AG08395 (cell line): ENCODE measurements at places on chromosomes 11 and 22.

DNA sequence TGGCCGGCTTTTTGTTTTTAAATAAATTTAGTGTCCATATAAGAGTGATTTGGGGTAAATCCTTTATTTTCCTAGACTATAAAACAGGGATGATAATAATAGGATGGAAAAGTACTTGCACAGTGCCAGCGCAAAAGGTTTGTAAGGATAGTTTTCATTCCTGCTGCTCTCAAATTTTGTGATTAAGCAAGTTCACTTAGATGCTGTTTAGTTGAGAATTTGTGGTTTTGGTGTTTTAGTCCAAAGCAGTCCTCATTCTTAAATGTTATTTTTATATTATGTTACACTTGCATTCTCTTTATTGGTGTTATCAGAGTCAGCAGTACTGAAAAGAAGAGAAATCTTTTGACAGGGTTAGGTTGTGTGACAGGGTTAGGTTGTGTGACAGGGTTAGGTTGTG is 47.9 kb downstream of the PPP6R3 start:
- DNase-seq: no peak

DNA sequence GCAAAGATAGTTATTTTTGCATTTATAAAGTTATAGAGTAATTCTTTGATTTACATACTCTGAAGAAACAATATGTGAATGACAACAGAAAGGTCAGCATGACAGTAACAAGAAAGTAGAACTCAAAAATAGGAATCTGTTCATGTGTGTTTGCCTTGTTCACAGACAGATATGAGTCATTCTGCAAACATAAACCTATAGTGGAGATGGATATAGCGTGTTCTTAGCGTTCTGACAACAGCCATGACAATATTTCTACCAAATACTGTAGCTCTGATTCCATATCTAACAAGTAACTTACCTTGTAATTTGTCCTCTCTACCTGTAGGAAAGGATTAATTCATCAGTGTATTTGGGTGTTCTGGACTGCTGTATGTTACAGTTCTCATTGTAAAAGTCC is 208.5 kb upstream of the MTMR2 start:
- no peak for DNase-seq

DNA sequence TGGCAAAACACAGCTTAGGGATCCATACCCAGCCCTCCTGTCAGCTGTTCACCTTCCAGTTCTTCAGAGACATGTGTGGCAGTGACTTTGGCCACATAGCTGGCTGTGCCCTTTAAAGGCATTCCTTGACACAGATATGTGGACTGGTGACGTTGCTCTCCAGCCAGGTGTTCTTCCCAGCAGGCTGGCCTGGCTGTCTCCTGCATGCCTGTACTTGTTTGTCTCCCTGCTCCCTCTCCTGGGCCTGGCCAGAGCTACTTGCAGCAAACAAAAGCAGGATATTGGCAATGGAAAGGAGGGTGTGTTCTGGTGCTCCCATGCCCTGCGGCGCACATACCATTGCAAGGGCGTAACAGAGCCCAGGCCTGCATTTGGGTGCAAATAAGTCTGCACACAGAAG is 38.3 kb downstream of the PIK3IP1 start:
- DNase-seq: no peak

DNA sequence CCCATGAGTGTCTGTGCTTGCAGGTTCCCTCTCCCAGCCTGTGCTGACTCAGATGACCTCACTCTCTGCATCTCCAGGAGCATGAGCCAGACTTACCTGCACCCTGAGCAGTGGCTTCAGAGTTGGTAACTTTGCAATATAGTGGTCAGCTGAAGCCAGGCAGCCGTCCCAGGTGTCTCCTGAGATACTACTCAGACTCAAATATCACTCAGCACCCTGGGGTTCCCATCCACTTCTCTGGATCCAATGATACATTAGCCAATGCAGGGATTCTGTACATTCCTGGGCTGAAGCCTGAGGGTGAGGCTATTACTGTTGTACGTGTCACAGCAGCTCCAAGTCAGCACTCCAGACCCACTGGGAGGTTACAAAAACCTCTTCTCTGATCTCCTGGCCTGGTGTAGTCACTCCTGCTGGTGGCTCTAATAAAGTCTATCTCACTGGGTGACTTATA is 87.8 kb upstream of the TOP3B start:
- no peak for DNase-seq

GRCh38 chr11:88406876-88407275 is 69.3 kb upstream of the CTSC start:
- no peak for DNase-seq

DNA sequence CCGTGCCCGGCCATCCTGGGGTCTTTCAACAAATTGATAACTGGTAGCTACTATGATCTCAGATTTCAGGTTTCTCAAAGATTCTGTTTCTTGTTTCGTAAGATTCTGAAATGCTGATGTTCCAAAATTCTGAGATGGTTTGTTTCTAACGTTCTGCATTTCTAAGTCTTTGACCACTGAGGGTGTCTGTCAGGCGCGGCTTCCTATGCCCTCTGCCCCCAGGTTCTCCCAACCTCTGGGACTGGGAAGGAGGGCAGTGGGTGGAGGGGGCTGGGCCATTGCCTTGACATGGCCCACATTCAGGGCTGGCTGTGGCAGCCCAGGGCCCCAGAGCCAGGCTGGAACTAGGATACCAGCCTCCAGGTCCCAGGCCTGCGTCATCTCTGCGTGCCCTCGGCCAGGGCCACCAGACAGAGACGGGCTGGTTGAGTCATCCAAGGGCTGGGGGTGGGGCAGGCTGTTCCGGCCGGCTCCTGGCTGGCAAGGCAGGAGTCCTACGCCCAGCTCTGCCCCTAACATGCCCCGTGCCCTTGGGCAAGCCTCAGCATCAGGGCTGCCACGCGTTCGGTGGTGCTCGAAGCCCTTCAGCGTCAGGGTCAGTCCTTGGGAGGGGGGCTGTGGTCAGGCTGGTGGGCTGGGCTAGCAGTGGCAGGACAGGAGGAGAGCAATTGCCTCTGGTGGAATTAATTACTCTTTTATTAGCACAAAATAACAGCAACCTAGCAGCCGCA is 5.2 kb downstream of the TMEM134 start:
- DNase-seq: peak; percentile 79

GRCh38 chr11:47067401-47067800 is 109.3 kb downstream of the ARFGAP2 start:
- no peak for DNase-seq

DNA sequence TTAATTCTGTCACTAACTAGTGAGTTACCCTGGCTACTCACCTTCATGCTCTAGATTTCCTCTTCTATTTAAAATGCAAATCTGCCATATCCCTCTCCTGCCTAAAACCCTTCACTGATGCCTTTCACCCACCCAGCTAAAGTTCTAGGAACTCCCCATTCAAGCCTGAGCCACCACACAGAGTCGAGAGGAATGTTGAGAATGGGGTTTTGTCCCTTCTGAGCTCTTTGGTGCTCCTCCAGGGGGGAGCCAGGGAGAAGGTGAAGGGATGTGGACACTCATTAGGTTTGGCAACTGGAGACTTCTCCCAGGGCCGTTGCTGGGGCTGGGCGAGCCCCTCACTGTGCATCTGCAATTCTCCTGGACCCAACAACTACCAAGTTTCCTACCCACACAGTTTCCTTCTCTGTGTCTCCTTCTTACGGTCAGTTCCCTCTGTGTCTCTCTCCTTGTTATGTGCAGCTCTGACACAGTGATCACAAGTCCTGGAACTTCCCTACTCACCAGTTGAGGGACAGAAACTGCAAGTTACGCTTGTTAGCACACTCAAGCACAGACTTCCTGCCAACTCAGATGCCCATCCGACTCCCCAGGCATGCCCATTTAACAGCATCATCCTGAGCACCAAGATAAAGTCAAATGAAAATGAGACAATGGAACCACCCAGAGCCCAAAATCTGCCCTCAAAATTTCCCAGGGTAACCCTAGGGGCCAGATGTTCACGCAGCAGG is 6.5 kb upstream of the IL10RA start:
- DNase-seq: no peak

DNA sequence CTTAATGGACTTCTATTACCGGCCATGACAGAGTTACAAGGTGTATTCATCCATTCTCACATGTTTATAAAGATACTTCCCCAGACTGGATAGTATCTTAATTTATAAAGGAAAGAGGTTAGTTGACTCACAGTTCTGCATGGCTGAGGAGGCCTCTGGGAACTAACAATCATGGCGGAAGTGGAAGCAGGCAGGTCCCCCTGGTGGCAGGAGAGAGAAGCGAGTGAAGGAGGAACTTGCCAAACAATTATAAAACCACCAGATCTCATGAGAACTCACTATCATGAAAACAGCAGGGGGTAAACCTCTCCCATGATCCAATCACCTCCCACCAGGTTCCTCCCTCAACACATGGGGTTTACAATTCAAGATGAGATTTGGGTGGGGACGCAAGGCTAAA is 170.0 kb upstream of the PDGFD start:
- no peak for DNase-seq

DNA sequence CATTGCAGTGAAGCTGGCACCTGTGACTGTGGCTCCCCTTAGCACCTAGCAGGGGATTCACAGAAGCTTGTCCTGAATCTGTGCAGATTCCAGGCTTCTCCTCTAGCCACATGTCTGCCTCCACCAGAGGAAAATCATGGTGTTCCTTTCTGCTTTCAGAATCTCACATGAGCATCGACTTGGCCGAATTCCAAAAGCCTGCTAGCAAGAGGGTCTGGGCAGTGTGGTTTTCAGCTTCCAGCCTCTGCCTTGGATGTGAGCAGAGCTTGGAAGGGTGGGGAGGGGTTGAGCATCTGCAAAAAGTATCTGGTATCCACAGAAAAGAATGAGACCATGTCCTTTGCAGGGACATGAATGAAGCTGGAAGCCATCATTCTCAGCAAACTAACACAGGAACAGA is 911.1 kb downstream of the TBC1D22A start:
- no peak for DNase-seq

- DNase-seq: peak; percentile 41
Measured at GRCh38 chr11:1532606-1533341, 39.3 kb downstream of the DUSP8 start.

DNA sequence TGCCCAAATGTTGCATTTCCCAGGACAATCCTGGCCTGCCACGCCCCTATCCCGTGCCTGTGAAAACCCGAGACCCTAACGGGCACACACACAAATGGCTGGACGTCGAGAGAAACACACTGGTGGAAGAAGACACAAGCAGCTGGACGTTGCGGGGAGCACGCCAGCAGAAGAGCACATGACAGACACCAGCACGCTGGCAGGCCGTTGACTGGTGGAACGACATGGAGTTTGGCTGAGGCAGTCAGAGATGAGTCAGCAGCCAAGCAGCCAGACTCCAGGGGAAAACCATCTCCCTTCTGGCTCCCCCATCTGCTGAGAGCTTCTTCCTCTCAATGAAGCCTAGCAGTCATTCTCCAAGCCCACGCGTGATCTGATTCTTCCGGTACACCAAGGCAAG is 606.7 kb upstream of the LRRC4C start:
- no peak for DNase-seq

DNA sequence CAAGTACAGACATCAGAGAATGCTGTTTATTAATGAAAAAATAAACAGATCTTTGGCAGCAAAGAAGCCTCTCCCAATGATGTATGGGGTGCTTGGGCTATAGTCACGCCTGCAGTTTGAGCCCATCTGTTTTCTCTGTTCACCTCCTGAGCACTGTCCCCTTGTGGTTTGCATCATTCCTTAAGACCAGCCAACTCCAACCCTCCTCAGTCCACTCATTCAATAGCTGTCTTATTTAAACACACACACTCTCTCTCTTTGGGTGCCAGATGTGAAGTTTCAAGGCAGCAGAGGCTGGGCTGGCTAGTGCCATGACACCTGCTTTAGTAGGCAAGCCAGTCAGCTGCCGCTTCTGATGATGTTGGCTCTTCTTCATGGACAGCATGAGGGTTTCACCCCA is 58.1 kb downstream of the POLD3 start:
- peak; percentile 62 for DNase-seq

DNA sequence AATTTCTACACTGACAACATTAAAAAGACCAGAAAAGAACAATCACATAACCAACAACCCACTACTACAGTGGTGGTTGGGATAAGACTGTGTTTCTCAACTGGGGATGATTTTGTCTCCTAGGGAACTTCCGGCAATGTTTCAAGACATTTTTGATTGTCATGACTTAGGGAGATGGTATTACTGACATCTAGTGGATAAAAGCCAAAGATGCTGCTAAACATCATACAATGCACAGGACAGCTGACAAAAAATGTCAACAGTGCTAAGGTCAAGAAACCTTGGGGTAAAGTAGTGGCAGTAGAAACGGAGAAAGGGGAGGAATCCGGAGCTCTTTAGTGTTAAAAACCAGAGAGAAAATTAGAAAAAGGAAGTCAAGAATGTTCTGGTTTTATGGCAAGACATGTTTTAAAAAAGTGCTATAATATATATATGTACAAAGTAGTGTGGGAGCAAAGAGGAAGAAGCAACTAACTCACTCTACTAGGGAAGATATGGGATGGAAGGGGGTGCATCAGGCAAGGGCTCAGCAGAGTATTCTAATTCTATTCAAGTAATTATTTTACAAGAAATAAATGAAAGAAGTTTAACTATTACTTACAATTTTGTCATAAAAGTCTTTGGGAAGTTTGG is 37.2 kb downstream of the CKAP5 start:
- DNase-seq: peak; percentile 9
